ENCODE measurements at places on chromosomes 2 and 18. TPM values are rescaled to one million over a fixed set of nuclear protein-coding genes. Genes with fewer than 3 reads are reported as not detected.

- peaks cover 6% of the 10 kb centered on the region for H3K4me1 ChIP-seq
- H3K4me3 ChIP-seq, result no peak overlapping the region
- no peaks in the 10 kb centered on the region for H3K36me3 ChIP-seq
- no peaks in the 10 kb centered on the region for H3K27me3 ChIP-seq
- no peak for DNase-seq
These were observed 143.5 kb downstream of the MBP start for GRCh38 chr18:76988827-76989646.

DNA sequence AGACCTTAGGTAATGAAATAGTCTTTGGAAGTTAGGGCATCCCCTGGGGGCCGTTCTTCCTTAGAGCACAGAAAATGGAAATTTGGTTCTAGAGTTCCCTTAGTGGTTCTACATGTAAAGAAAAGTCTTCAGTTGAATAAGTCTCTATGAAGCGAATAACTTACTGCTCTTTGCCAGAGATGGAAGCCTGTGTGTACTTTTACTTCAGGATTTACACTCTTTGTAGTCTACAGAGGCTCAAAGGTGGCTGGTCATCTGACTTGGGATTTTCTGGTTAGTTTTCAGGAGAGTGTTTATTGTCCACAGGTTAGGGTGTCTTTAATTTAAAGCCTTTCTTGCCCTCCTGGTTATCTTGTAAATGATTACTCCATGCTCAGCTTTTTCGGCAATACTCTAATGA lies 210.6 kb downstream of the ZNF521 start:
- no peak overlapping the region for H3K4me3 ChIP-seq
- DNase-seq, result no peak
- H3K27ac ChIP-seq, result no peak overlapping the region
- no peaks in the 10 kb centered on the region for H3K36me3 ChIP-seq

- no peaks in the 10 kb centered on the region for H3K4me1 ChIP-seq
- H3K27me3 ChIP-seq, result no peaks in the 10 kb centered on the region
- no peak overlapping the region for H3K27ac ChIP-seq
- no peak for DNase-seq
- no peak overlapping the region for H3K4me3 ChIP-seq
These were observed 79.3 kb upstream of the ARL5A start for GRCh38 chr2:151907286-151908203.

DNA sequence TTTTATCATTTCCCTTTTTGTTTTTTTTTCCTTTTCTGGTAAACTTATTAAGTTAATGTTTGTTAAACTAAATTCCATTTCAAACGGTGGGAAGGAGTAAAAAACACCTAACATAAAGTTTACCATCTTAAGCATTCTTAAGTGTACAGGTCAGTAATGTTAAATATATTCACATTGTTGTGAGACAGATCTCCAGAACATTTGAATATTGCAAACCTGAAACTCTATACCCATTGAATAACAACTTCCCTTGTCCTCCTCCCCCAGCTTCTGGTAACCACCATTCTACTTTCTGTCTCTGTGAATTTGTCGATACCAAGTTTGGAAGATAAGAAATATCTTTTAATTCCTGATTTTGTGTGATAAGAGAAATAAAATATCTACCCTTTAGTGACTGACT lies 12.0 kb upstream of the NAT8 start:
- H3K4me1 ChIP-seq, result no peaks in the 10 kb centered on the region
- peaks cover 9% of the 10 kb centered on the region for H3K27me3 ChIP-seq
- peaks cover under 1% of the 10 kb centered on the region for H3K36me3 ChIP-seq
- no peak overlapping the region for H3K4me3 ChIP-seq
- H3K27ac ChIP-seq, result no peak overlapping the region
- no peak for DNase-seq

DNA sequence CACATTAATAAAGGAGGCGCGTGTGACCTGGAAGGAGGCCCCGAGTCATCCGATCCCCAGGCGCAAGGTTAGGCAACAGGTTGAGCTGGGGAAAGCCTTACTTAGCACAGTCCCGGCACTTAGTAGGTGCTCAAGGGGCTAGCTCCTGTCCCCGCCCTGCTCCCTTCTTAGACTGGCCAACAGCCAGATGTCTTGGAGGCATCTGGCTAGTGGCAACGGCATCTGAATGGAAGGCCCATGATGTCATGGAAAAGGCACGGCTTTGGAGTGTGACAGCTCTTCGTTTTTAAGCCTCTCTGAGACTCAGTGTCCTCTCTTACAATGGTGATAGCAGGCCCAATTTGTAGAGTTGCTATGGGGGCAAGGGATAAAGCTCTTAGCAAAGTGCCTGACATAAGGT lies 258.3 kb downstream of the CYRIA start:
- no peak overlapping the region for H3K4me3 ChIP-seq
- H3K4me1 ChIP-seq, result no peaks in the 10 kb centered on the region
- no peak for DNase-seq
- no peaks in the 10 kb centered on the region for H3K36me3 ChIP-seq
- no peak overlapping the region for H3K27ac ChIP-seq
- H3K27me3 ChIP-seq, result no peaks in the 10 kb centered on the region

- H3K36me3 ChIP-seq, result no peaks in the 10 kb centered on the region
- DNase-seq, result no peak
- no peak overlapping the region for H3K4me3 ChIP-seq
These were observed 80.1 kb downstream of the RBM43 start for GRCh38 chr2:151181524-151181923.

GRCh38 chr2:37656512-37657423 lies 14.7 kb downstream of the CDC42EP3 start:
- H3K27ac ChIP-seq, result peak overlapping the region; percentile 74
- DNase-seq, result no peak
- peaks cover 61% of the 10 kb centered on the region for H3K4me1 ChIP-seq
- H3K4me3 ChIP-seq, result peak overlapping the region; percentile 77

DNA sequence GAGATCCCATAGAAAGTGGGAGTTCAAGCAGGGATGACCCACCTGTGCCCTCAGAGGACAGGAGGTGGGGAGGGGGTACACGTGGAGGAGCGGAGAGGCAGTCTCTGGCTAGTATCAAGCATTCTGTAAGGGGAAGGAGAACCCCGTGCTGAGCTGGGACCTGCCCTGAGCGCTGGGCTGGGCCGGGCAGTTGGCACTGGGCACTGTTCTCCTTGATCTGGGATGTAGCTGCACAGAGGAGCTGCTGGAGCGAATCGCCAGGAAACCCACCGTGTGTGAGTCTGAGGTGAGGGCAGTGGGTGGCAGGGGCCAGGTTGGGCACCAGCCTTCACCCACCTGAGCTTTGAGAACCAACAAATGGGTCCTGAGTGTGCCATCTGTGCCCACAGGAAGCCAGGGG lies 19.8 kb upstream of the GMPPA start:
- H3K36me3 ChIP-seq, result no peaks in the 10 kb centered on the region
- H3K4me1 ChIP-seq, result peaks cover 1% of the 10 kb centered on the region
- no peak for DNase-seq

GRCh38 chr2:126703311-126703710 lies 47.4 kb downstream of the GYPC start:
- H3K27me3 ChIP-seq, result no peaks in the 10 kb centered on the region
- no peaks in the 10 kb centered on the region for H3K4me1 ChIP-seq
- no peak overlapping the region for H3K4me3 ChIP-seq
- H3K27ac ChIP-seq, result no peak overlapping the region

GRCh38 chr2:178315488-178315948 lies 121.2 kb downstream of the OSBPL6 start:
- H3K4me3 ChIP-seq, result no peak overlapping the region
- H3K27ac ChIP-seq, result no peak overlapping the region
- no peaks in the 10 kb centered on the region for H3K4me1 ChIP-seq

DNA sequence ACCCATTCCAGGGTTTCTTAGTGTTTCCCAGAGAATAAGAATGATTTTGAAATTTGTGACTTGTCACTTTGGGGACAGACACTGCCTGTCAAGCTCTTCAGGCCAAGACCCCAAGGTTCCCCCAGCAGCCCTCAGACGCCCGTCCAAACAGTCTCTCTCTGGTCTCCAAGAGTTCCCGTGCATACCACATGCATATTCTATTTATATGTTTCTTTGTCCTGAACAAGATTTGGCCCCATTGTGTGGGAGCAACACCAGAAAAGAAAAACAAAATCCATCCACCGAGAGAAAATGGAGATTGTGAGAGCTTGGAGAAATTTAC lies 52.2 kb upstream of the CTAGE1 start:
- no peak overlapping the region for H3K4me3 ChIP-seq
- no peaks in the 10 kb centered on the region for H3K4me1 ChIP-seq
- H3K36me3 ChIP-seq, result no peaks in the 10 kb centered on the region
- H3K27me3 ChIP-seq, result peaks cover under 1% of the 10 kb centered on the region
- H3K27ac ChIP-seq, result no peak overlapping the region

- peaks cover 8% of the 10 kb centered on the region for H3K4me1 ChIP-seq
- no peak overlapping the region for H3K27ac ChIP-seq
- H3K27me3 ChIP-seq, result peaks cover 23% of the 10 kb centered on the region
- no peak overlapping the region for H3K4me3 ChIP-seq
These were observed 147.2 kb downstream of the TRIB2 start for GRCh38 chr2:12863937-12864336.

- no peaks in the 10 kb centered on the region for H3K27me3 ChIP-seq
- no peak overlapping the region for H3K27ac ChIP-seq
- H3K4me3 ChIP-seq, result no peak overlapping the region
These were observed 84.6 kb downstream of the MYO1B start for GRCh38 chr2:191329841-191330240.

DNA sequence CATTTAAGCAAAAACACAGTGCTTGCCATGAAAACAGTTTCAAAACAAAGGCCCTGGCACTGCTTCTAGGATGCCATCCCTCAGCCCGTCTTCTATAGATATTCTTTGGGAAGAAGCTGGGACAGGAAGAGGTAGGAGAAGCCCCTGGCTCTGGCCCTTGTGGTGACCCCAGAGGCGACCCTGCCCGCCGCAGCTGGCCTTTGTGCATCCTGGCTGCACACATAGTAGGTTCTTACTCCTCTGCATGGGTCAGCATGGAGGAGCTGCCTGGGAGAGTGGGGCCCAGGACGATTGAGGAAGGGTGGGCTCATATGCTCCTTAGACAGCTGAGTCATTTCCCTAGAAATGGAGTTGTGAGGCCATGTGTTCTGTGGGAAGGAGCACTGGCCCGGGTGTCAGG lies 44.4 kb upstream of the OTOF start:
- H3K4me3 ChIP-seq, result no peak overlapping the region
- no peak overlapping the region for H3K27ac ChIP-seq
- H3K36me3 ChIP-seq, result no peaks in the 10 kb centered on the region
- no peak for DNase-seq

DNA sequence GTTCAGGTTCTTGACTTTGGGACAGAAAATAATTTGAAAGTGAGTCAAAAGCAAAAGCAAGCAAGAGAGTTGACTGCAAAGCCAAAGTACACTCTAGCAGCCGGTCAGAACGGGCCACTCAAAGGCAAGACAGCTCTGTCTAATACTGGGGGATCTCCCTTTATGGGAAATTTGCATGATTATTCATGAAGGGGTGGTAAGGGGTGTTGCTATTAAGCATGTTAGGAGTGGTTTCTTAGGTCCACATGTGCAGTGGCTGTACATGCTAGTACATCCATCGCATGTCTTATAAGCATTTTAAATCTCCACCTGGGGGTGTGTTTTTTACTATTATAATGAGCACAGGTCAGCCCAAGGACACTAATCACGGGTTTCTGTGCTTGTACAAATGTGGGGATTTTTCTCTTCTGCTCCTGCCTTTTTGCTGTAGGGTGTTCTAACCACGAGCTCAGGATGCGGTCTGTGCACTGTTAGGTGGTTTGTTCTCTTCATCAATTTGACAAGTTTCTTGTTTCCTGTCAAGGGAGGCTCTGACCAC lies 60.2 kb upstream of the SPP2 start:
- H3K4me3 ChIP-seq, result no peak overlapping the region
- no peaks in the 10 kb centered on the region for H3K36me3 ChIP-seq
- H3K27me3 ChIP-seq, result peaks cover 62% of the 10 kb centered on the region

GRCh38 chr18:986552-986951 lies 81.9 kb downstream of the ADCYAP1 start:
- no peak overlapping the region for H3K4me3 ChIP-seq
- no peaks in the 10 kb centered on the region for H3K27me3 ChIP-seq
- no peaks in the 10 kb centered on the region for H3K4me1 ChIP-seq
- H3K36me3 ChIP-seq, result no peaks in the 10 kb centered on the region
- no peak overlapping the region for H3K27ac ChIP-seq
- DNase-seq, result no peak

Gene KIAA2012
- not detected for polyA plus RNA-seq

Gene KCNG3
- not detected for polyA plus RNA-seq

Gene ATP8B1
- not detected for polyA plus RNA-seq

Gene IFIH1
- polyA plus RNA-seq, result 30.6 TPM

Gene HADHA
- polyA plus RNA-seq, result 77.4 TPM

Gene GCG
- polyA plus RNA-seq, result not detected

Gene NCOA1
- 12.9 TPM for polyA plus RNA-seq

Gene CCDC178
- not detected for polyA plus RNA-seq

Gene SPEG
- not detected for polyA plus RNA-seq

Gene LYG2
- not detected for polyA plus RNA-seq

Gene REG3A
- not detected for polyA plus RNA-seq

Gene RGPD4
- not detected for polyA plus RNA-seq
